Right ventricle myocardium inferior (tissue), 1 donor: ENCODE measurements at places on chromosomes 4 and X. TPM values are rescaled to one million over a fixed set of nuclear protein-coding genes. Genes with fewer than 3 reads are reported as not detected.

HTN3 gene
- not detected for total RNA-seq

CENPVL3 gene
- total RNA-seq = not detected

ANKRD17 gene
- total RNA-seq = 50.7 TPM

PCSK1N gene
- not detected for total RNA-seq

UGT2B10 gene
- not detected for total RNA-seq

SYN1 gene
- 11.1 TPM for total RNA-seq

PPP1R2C gene
- not detected for total RNA-seq

EDA gene
- total RNA-seq = 12.4 TPM

RRH gene
- not detected for total RNA-seq

TCEAL7 gene
- 3.1 TPM for total RNA-seq

FAAH2 gene
- 0.24 TPM for total RNA-seq

HMX1 gene
- not detected for total RNA-seq

HPGDS gene
- total RNA-seq = 3.1 TPM

CCDC149 gene
- total RNA-seq = 11.4 TPM

RIBC1 gene
- 0.62 TPM for total RNA-seq

RAB39B gene
- total RNA-seq = 0.22 TPM

PDGFRA gene
- total RNA-seq = 38.5 TPM

AKAP14 gene
- not detected for total RNA-seq

COL25A1 gene
- 0.73 TPM for total RNA-seq

MAGEC2 gene
- total RNA-seq = not detected

HDX gene
- 0.87 TPM for total RNA-seq

IL2 gene
- not detected for total RNA-seq

CXCR3 gene
- 0.32 TPM for total RNA-seq
